Nephron progenitor cell (in vitro differentiated cells): ENCODE measurements at places on chromosomes 12 and 14.
A peak's percentile ranks its signal among the peaks of the same experiment; 100 is the strongest.

DNA sequence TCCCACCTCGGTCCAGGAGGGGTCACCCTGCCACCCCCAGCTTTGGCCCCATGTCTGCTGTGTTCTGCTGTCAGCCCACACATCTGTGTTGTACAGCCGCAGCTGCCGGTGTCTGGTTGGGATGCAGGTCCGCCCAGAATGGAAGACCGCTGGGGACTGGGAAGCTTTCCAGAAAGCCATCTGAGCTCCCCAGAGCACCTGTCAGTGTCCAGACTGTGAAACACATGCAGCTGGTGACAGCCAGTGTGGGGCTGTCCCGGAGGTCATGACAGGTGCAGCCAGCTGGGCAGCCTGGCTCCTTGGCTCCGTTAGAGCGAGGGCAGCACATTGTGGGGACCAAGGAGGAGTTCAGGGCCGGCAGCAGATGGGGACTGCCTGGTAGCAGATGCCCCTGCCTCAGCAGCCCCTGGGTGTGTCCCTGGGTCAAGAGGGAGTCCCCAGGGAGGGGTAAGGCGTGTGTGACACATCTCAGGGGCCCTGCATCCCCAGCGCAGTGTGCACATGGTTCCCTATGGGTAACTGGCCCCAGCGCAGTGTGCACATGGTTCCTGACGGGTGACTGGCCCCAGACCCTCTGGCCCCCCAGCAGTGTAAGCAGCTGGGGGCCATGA lies 16.4 kb downstream of the CEP170B start:
- H3K36me3 ChIP-seq: no peaks in the 10 kb centered on the region
- DNase-seq: no peak
- peaks cover 9% of the 10 kb centered on the region for H3K4me1 ChIP-seq
- H3K27ac ChIP-seq: no peak overlapping the region
- no peak overlapping the region for H3K4me3 ChIP-seq
- H3K27me3 ChIP-seq: peaks cover 6% of the 10 kb centered on the region

DNA sequence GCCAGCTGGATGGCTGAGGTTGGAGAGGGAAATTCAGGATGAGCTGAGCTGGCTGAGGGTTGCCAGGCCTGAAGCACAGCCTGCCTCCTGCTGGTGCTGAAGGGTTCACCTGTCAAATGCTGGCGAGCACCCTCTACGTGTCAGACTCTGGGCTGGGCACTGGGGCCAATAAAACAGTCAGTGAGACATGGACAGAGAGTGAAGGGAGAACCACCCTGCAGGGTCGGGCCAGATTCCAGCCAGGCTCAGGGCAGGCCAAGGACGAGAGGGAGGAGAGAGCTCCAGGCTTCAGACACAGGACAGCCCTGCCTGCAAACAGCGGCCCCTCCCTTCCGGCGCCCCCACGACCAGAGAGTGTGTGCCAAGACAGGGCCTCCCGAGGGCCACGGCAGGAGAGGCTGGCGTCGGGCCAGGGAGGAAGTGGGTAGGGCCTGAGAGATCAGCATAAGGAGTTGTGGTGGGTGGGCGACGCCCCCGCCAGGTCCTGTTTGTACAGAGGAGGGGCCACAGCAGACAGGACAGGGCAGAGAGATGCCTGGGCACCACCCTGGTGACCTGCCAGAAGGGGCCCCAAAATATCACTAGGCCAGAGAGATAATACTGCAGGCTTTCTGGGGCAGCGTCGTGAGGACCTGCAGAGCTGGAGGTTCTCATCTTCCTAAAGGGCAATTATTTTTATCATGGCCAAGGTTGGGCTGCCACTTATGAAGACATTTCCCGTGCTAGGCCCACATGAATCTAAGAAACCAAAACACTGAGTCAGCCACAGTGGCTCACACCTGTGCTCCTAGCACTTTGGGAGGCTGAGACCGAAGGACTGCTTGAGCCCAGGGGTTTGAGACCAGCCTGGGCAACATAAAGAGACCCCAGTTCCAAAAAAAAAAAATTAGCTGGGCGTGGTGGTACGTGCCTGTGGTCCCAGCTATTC lies 73.1 kb upstream of the GPR68 start:
- no peak overlapping the region for H3K4me3 ChIP-seq
- no peak overlapping the region for H3K27ac ChIP-seq
- peaks cover 15% of the 10 kb centered on the region for H3K4me1 ChIP-seq
- peaks cover 82% of the 10 kb centered on the region for H3K36me3 ChIP-seq
- DNase-seq: no peak

DNA sequence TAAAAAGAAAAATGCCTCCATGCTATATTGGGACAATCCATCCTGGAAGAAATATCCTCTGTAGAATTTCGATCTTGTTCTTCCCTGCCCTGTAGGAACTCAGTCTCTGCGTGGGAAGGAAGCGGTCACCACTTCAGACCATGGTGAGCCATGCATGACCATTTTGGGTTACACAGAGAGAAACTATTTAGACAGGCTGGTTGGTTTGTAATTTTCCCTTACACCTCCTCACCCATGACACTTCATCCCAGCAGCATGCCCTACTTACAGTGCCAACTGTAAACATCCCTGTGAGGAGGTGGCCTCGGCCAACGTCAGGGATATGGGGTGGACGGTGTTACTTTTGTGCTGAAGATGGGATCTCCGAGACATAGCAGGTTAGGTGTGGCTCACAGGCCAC lies 121.4 kb downstream of the SMOC1 start:
- H3K27ac ChIP-seq: no peak overlapping the region
- H3K27me3 ChIP-seq: peaks cover 3% of the 10 kb centered on the region
- H3K36me3 ChIP-seq: peaks cover 66% of the 10 kb centered on the region
- H3K4me3 ChIP-seq: no peak overlapping the region

DNA sequence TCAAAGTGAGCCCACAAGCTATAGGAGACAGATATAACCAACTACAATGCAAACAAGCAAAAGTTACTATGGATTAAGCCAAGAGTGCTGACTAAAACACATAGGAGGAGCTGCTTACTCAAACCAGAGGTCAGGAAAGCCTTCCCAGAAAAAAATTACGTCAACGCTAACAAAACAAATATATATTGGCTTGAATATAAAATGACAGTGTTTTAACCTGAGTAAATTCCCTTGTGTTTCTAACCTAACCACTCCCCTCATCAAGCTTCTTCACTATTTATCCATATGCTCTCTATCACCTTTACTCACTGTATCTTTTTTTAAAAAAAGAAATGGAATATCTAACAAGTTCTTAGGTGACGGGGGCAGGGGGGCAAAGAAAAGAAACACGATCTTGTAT lies 115.9 kb downstream of the MED13L start:
- no peak for DNase-seq
- peaks cover 3% of the 10 kb centered on the region for H3K27me3 ChIP-seq
- peaks cover 64% of the 10 kb centered on the region for H3K4me1 ChIP-seq
- no peaks in the 10 kb centered on the region for H3K36me3 ChIP-seq
- no peak overlapping the region for H3K4me3 ChIP-seq

DNA sequence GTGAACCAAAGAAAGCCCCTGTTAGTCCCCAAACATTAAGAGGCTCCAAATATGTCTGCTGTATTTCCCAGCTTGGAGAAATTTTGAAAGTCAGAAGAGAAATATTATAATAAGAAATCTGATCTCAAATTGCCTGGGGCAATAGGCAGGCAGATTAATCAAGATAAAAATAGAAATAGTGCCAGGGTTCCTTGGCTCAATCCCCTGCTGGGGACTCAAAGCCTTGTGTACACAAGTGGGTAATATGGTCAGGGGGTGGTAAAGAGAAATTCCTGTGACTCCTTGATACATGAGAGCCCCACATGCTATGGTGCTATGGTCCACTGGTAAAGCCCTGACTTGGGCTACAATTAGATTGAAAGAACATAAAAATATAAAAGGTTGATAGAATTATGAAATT lies 41.3 kb upstream of the ARID2 start:
- H3K36me3 ChIP-seq: no peaks in the 10 kb centered on the region
- H3K27ac ChIP-seq: no peak overlapping the region
- no peak for DNase-seq
- no peaks in the 10 kb centered on the region for H3K4me1 ChIP-seq
- peaks cover 6% of the 10 kb centered on the region for H3K27me3 ChIP-seq

DNA sequence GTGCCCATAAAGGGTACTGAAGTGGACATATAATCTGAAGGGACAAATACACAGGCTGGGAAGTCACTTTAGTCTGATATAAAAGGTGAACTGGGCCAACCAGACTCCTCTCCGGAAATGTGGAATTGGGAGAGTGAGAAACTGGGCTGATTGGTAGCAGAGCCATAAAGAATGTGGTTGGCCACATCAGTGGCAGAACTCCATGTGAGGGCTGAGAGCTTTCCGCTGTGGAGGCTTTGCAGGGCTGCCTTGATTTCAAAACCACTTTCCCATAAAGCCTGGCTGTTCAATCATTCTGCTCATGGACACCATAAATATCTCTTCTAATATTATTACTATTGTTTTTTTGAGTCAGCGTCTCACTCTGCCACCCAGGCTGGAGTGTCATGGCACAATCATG lies 220.3 kb downstream of the MON2 start:
- DNase-seq: no peak
- H3K27me3 ChIP-seq: no peaks in the 10 kb centered on the region
- peak overlapping the region; percentile 18 for H3K27ac ChIP-seq
- no peak overlapping the region for H3K4me3 ChIP-seq

DNA sequence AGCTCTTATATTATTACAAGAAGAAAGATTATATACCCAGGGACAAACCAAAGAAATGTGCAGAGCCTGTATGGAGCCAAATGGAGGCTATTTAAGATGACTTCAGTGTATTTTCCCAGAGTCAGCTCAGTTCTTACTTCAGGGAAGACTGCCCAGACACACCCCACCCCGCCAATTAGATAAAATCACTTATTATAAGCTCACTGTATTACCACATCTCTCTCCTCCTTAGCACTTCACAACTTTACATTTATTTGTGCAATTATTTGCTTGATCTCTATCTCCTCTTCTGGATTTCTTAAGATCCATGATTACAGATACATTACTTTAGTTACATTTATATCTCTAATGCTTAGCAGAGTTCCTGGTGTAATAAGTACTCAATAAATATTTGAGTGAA lies 24.7 kb upstream of the WDR89 start:
- H3K4me3 ChIP-seq: no peak overlapping the region
- no peaks in the 10 kb centered on the region for H3K4me1 ChIP-seq
- H3K27ac ChIP-seq: no peak overlapping the region
- DNase-seq: no peak
- H3K36me3 ChIP-seq: no peaks in the 10 kb centered on the region

DNA sequence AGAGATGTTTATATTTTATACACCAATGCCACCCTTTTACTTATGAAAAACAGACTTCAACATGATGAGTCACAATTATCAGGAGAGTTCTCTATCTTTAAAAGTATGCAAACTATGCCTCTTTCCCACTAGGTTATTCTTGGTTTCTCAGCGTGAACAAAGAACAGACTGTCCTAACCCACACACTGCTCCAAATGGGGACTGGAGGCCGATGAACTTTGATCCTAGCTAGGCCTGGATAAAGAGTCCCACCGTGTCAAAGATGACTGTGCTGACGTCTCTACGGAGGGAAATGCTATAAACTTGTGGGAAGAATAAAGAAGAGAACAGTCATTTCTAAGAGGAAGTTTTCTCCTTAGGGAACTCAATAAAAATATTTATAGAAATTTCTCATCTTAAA lies 160.1 kb downstream of the EPS8 start:
- no peaks in the 10 kb centered on the region for H3K27me3 ChIP-seq
- no peak for DNase-seq
- no peaks in the 10 kb centered on the region for H3K36me3 ChIP-seq

DNA sequence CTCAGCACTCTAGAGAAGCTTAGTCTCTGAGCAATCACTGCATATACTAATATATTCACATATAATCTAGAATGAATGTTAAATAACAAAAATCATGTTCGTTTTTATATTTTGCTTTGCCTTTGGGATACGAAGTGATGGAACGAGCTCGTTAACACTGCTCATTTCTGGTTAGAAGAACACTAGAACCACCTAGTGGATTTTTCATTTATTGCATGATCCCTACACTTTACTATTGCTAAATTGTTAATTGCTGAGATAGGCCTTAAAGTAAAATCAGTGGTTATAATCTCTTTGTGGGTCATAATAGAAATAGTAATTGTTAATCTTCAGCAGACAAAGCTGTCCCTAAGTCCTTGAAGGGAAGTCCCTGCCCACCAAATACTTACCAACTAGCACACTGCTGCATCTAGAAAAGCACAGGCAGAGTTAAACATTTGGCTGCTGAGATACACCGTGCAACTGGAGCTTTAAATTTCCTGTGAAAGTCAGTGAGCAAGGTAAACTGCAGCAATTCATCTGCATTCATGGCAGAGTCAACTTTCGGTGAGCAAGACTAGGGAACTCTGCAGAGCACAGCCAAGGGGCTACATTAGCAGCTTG lies 353.7 kb downstream of the APAF1 start:
- DNase-seq: peak; percentile 7
- peak overlapping the region; percentile 55 for H3K27ac ChIP-seq
- H3K27me3 ChIP-seq: peaks cover 7% of the 10 kb centered on the region

DNA sequence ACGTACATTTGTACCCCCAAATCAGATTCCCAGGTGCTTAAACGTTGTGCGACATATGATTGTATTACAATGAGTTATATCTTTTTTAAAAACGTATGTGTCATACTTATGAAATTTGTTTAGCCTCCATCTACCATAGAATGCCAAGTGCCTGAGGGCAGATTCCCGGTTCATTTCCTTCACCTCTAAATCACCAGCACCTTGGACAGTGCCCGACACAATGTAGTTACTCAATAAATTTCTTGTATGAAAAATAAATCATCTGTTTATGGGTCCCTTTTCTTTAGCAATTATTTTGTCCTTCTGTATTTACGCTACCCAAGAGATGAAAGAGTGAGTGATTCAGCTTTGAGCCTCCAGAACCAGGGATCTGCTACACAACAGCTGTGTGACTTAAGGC lies 157.4 kb downstream of the TBX5 start:
- H3K27ac ChIP-seq: no peak overlapping the region
- no peak overlapping the region for H3K4me3 ChIP-seq
- DNase-seq: no peak
- no peaks in the 10 kb centered on the region for H3K36me3 ChIP-seq
- peaks cover 29% of the 10 kb centered on the region for H3K4me1 ChIP-seq

- no peak overlapping the region for H3K27ac ChIP-seq
- peaks cover 17% of the 10 kb centered on the region for H3K4me1 ChIP-seq
- no peaks in the 10 kb centered on the region for H3K36me3 ChIP-seq
- peak; percentile 64 for DNase-seq
Measured at GRCh38 chr12:119902084-119902509, 25.0 kb upstream of the CIT start.
